Stimulated activated CD8-positive, alpha-beta memory T cell treated with anti-CD3 and anti-CD28 coated beads, Interleukin-12 subunit alpha, Interleukin-12 subunit beta, amount 100 ng/mL, for 4 hours (primary cell): ENCODE measurements at places on chromosomes 7 and 10.

- DNase-seq = no peak
Measured at GRCh38 chr10:81116201-81116600, 578.5 kb downstream of the SH2D4B start.

DNA sequence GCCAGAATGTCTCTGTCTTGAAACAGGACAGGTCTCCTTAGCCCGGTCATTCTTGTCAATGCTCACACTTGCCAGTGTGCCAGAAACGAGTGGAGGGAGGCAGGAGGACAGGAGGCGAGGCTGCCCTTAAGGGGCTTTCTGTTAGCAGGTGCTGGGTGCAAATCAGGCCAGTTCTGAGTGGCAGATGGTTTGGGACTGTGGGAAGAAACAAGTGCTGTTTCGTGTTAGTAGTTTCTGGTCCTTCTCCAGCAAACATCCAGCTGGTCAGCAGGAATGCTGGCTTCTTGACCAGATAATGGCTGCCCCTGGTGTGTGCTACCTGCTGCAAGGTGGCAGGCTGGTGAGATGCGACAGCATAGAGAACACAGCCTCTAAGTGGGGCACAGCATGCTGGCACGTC, 8.2 kb upstream of the NDUFB2 start:
- DNase-seq = no peak

GRCh38 chr10:69088801-69089501, 1.0 kb downstream of the SRGN start:
- no peak for DNase-seq

DNA sequence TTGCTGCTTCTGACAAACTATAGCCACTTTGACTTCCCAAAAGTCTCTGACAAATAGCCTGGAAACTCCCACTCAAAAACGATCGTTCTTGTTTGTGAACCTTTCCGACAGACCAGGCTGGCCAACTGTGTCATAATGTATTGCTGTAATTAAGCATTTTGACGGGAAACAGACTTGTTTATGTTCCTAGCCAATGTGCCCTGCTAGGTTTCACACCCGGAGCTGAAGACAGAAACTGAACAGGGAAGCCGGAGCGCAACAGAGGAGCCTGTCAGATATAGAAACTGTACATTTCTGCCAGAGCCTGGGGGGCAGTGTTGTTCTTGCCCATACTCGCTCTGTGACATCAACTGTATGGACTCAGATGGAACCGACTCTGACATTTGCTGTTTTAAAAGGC, 55.3 kb upstream of the C7orf33 start:
- no peak for DNase-seq

- DNase-seq = no peak
Measured at GRCh38 chr7:86006909-86007308, 636.8 kb upstream of the GRM3 start.

DNA sequence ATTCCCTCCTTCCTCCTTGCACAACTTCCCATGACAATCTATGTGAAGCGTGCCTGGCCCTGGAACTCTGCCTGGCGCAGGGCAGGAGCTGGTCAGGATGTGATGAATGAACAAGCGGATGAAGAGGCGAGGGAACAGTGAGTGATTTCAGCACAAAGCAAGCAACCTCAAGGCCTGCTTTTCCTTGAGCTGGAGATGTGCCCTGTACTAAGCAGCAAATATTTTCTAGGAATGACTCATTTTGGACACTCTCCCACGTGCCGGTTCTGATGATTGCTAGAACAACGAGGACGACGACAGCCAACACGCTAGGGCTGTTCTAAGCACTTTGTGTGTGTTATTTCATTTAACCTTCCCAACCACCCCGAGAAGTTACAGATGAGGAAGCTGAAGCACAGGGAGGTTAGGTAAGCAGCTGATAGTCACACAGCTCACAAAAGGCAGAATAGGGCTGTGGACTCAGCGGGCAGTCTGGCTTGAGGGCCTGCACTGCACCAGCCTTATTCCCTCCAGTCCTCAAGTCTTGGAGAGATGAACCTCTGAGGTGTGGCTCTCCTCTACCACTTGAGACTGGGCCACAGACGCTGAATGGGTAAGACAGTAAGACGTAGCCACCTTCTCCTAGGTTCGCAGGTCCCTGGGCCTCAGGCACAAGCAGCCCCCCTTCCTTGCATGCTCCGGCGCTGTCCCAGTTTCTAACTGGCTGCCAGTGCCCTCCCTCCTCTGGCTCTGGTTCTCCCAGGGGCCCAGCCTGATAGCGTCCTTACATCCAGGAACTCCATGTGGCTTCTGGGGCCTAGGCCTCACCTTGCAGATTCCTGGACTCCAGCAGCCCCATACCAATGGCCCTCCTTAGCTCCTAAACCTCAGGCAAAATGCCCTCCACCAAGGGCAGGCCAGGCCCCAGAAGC, 59.0 kb downstream of the YKT6 start:
- DNase-seq = no peak
